ENCODE measurements at places on chromosomes 13 and 19.

- no peak for DNase-seq
Measured at GRCh38 chr13:48569104-48569666, 36.3 kb upstream of the RCBTB2 start.

DNA sequence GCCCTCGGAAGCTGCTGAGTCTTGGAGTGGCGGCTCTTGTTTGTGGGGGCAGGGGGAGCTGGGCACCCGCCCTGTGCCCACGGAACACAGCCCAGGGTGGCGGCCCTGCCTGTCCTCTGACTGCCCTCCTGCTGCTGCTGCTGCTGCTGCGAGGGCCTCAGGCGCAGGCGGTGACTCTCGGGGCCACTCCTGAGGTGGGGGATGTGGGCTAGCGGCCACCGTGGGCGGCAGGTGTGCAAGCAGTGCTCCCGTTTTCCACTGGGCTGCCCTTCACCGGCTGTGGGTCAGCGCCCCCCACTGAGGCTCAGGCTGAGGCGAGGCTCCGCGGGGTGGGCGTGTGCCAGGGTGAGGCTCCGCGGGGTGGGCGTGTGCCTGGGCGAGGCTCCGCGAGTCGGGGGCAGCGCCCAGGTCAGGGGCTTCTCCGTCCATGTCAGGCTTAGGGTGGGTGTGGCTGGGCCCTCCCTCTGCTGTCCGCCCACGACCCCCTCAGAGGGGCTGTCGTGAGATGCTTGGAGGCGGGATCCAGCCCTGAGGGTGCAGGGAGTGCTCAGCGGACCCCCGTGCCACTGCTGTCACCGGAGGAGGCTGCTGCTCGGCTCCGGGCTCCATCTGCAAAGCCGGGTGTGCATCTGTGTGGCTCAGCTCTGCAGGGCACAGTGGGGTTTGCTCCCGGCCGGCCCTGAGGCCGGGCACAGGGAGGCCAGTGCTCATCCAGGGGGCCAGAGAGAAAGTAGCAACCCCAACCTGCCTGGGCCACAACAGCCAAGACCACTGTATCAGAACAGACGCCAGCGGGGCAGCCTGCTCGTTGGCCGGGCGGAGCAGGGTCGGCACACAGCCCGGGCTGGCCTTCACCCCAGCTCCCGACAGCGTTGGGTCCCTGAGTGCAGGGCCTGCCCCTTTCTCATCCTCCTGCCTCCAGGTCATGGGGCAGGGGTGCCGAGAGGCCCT lies 14.5 kb downstream of the CSNK1G2 start:
- DNase-seq, result no peak

DNA sequence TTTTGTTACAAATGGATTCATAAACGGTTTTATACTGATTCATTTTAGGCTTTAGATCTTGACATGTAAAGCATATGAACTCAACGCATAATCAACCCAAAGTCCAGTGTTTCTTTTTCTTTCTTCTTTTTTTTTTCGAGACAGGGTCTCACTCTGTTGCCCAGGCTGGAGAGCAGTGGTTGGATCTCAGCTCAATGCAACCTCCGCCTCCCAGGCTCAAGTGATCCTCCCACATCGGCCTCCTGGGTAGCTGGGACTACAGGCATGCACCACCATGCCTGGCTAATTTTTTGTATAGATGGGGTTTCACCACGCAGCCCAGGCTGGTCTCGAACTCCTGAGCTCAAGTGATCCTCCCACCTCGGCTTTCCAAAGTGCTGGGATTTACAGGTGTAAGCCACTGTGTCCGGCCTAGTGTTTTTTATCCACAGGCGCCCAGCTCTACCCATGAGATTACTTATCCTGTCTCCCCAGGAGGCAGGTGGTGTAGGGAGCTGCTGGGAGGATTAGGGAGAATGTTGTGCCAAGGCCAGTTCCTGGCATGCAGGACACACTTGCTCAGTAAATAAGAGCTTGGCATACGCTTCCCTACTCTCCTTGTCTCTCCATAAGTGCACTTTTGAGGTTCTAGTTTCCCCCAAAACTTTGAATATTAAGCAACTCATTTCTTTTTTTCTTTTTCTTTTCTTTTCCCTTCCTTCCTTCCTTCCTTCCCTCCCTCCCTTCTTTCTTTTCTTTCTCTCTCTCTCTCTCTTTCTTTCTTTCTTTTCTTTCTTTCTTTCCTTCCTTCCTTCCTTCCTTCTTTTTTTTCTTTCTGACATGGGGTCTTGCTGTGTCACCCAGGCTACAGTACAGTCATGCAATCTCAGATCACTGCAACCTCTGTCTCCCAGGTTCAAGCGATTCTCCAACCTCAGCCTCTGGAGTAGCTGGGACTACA lies 4.8 kb upstream of the CEBPA start:
- DNase-seq, result no peak

DNA sequence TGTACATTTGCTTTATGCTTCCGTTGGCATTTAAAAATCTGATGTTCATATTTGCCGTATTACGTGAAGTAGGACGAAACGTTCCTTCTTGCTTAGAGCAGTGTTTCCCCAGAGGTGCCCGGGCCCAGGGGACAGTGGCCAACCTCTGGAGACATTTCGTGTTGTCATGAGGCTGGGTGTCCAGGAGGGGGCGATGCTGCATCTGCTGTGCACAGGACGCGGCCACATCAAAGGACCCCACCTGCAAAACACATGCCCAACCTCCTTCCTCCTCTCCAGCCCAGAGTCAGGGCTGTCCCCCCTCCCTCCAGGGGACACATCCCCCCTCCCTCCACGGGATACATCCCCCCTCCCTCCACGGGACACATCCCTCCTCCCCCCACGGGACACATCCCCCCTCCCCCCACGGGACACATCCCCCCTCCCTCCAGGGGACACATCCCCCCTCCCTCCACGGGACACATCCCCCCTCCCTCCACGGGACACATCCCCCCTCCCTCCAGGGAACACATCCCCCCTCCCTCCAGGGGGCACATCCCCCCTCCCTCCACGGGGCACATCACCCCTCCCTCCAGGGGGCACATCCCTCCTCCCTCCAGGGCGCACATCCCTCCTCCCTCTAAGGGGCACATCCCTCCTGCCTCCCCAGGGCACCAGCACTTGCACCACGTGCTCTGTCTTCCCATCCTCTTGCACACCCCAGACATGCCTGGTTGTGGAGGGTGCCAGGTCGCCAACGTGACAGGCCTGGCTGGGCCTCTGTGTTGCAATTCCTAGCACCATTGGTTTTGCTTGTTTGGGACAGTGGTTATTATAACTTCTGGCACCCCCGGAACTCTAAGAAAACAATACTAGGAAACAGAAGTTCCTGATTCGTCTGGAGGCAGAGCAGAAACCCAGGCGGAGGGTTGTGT lies 46.7 kb downstream of the GAS6 start:
- DNase-seq, result peak; percentile 88

- no peak for DNase-seq
Measured at GRCh38 chr13:28622286-28622685, 36.6 kb upstream of the POMP start.

GRCh38 chr13:37869756-37870488 lies at the start of gene TRPC4:
Gene TRPC4 (minus strand): TSS chr13:37869772. CDS start chr13:37783333, 86,439 bp downstream.
- DNase-seq, result no peak

DNA sequence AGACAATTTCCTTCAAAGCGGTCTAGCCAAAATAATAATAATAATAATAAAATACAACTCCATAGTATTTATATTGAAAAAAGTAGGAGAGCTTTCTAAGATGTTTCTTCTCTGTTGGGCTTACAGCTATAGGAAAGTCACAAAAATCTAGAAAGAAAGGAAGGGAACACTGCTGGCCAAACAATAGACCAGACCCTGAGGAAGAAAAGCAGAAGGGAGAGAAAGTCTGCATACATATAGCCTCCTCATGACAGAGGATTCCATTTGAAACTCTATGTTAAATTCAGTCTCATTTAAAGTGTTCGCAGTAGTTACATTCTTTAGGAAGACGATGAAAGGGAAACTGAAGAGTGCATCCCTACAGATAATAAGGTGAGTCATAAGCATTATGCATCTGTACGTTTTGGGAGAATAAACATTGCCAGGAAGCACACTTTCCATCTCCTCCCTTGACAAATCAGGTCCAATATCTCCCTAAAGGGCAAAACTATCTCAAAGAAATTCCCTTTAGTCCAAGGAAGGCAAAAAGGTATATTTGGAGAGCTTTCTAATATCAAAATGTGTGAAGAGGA lies 86.5 kb downstream of the PCDH9 start:
- DNase-seq, result no peak

- no peak for DNase-seq
Measured at GRCh38 chr19:16394681-16395375, 70.2 kb downstream of the KLF2 start.

GRCh38 chr13:26956522-26957142 lies 196.0 kb upstream of the GPR12 start:
- no peak for DNase-seq

- no peak for DNase-seq
Measured at GRCh38 chr13:28340272-28340793, 154.6 kb downstream of the FLT1 start.

GRCh38 chr19:17841371-17841809 lies 6.4 kb downstream of the JAK3 start:
- DNase-seq, result no peak

- no peak for DNase-seq
Measured at GRCh38 chr13:20778311-20778710, 4.5 kb upstream of the EEF1AKMT1 start.

DNA sequence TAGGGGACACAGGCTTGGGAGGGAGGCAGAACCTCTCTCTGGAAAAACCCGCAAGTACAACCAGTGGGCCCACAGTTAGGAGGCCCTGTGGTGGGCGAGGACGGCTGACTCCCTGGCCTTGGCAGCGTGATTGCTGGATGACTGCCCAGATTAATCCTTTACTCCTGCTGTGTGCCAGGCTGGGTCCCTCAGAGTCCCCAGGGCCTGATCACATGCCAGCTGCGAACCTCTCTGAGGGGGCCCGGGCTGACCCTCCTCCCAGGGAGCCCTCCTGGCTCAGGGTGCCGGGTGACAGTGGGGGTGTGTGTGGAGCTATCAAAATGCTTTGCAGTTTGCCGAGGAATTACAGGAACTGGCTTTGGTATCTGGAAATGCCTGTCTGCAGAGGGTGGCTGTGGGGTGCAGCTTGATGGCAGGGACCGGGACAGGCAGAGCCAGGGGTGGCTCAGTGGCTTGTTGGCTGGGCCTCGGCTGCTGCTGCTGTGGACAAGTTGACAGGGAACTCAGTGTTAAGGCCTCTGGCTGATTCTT lies 48.9 kb downstream of the DNM2 start:
- no peak for DNase-seq

GRCh38 chr13:27151798-27152599 lies 19.6 kb downstream of the USP12 start:
- DNase-seq, result no peak

- DNase-seq, result no peak
Measured at GRCh38 chr19:12921047-12921446, 2.0 kb upstream of the SYCE2 start.

DNA sequence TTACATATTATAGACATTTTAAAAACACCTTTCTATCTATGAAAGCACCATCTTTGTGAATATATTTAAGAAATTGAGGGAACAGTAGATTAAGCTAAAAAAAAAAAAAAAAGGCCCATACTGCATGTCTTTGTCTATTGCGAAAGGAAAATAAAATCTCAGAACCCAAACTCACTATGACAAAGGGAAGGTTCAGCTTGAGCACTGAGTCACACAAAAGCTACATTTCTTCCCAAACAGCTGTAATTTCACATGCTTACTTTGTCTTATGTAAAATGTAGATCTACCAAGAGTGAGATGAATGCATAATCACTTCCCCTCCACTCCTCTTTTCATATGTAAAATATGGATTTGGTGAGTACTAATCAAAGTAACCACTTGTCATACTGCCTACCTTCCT lies 640.1 kb upstream of the KLF12 start:
- DNase-seq, result no peak

- DNase-seq, result no peak
Measured at GRCh38 chr19:6491802-6492592, 10.1 kb downstream of the TUBB4A start.

GRCh38 chr13:113584870-113585671 lies 518 bp downstream of the TFDP1 start:
- DNase-seq, result peak; percentile 58

- DNase-seq, result no peak
Measured at GRCh38 chr13:75968103-75968838, 332.1 kb downstream of the LMO7 start.

- DNase-seq, result no peak
Measured at GRCh38 chr13:32851083-32852069, 164.8 kb upstream of the KL start.

DNA sequence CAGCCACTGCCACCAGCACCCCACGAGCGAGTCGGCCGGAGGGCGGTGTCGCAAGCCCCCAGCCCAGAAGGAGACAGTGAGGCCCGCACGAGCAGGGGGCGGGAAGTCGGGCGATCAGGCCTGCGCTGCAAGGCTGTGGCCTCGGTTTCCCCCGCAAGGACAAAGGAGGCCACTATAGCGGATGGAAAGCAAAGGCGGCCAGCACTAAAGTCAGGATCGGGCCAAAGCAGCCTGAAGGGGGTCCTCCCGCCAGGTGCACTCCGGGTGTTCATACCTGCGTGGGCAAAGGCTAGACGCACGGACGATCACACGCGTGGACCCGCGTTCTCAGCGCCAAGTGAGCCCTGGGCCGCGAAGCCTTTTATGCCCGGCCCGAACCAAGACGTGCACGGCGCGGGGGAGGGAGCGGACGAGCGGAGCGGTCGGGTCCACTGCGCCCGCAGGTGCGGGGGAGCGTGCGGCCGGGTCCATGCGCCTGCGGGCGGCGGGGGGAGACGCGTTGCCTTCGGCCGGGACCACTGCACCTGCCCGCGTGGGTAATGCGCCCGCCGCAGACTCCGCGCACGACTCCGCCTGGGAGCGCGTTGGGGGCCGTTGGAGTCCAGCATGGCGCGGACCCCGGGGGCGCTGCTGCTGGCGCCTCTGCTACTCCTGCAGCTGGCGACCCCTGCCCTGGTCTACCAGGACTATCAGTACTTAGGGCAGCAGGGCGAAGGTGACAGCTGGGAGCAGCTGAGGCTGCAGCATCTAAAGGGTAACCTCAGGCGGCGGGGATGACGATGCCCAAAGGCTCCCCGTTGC lies at the start of the genes PRDX2 and THSD8:
Gene PRDX2, minus strand, starts transcription at position 335 of the 801 bp plus-strand sequence. CDS start 539 bp downstream, outside the sequence.
Gene THSD8, plus strand, starts transcription at position 604 of the 801 bp plus-strand sequence. Its CDS starts 3 bp downstream, at position 607.
- DNase-seq, result peak; percentile 81

- no peak for DNase-seq
Measured at GRCh38 chr13:42113478-42113877, 65.0 kb downstream of the DGKH start.

DNA sequence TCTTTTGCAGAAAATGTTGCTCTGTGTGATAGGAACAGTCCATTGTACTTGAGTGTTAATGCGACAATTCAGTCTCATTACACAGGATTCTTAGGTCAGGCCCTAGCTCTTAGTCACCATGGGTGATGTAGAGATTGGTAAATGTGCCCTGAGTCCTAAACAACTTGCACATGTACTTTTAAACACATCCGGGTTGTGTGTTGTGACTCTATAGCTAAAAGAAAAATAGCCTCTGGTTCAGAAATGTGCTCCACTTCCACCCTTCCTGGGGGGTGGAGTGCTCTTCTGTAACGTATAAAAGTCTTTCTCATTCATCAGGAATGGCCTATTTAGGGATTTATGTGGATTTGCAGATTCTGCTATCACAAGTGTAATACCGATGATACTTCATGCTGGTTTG lies 5.2 kb downstream of the SPATA13 start:
- DNase-seq, result no peak

- DNase-seq, result no peak
Measured at GRCh38 chr13:114067886-114068651, 64.4 kb downstream of the RASA3 start.

GRCh38 chr13:28338742-28339141 lies 156.2 kb downstream of the FLT1 start:
- DNase-seq, result no peak

- no peak for DNase-seq
Measured at GRCh38 chr19:6724631-6725492, 4.4 kb upstream of the C3 start.

GRCh38 chr13:23579072-23579895 lies 9.1 kb downstream of the TNFRSF19 start:
- DNase-seq, result peak; percentile 92

GRCh38 chr13:106440866-106441265 lies 94.6 kb downstream of the EFNB2 start:
- DNase-seq, result no peak
